ENCODE measurements at places on chromosomes 6 and 20.

DNA sequence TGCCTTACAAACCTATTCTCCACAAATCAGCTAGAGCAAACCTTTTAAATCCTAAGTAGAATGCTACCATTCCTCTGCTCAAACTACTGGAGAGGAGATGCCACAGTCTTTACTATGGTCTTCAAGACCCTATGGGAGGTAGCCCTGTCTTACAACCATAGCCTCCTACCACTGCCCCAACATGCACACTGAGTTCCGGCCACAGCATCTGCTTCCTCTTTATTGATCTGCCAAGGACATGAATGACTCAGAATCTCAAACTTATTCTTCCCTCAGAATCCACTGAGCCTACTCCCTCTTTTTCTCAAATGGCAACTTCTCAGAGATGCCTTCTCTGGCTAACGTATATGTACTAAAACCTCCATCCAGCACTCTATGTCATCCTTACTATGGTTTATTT, 12.2 kb upstream of the ANKEF1 start:
- no peak for DNase-seq

DNA sequence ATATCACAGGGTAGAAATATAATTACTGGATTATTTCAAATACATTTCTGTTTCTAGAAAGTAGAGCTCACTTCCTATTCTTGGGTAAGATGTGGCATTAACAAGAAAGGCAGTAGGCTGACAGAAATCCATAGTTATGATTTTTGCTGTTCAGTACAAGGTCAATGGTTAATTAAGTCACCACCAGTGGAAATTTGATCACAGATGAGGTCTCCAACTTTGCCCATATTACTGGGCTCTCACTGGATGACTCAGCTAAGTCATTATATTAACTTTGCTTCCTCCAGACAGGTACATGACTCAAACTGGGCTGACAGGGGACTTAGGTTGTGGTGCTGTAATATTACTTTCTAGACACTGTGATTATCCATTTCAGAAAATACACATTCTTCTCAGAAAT, 212.4 kb downstream of the GRIK2 start:
- peak; percentile 29 for DNase-seq

GRCh38 chr6:1226277-1227099, 85.4 kb upstream of the FOXQ1 start:
- no peak for DNase-seq

GRCh38 chr20:10951216-10951615, 277.4 kb upstream of the JAG1 start:
- no peak for DNase-seq

DNA sequence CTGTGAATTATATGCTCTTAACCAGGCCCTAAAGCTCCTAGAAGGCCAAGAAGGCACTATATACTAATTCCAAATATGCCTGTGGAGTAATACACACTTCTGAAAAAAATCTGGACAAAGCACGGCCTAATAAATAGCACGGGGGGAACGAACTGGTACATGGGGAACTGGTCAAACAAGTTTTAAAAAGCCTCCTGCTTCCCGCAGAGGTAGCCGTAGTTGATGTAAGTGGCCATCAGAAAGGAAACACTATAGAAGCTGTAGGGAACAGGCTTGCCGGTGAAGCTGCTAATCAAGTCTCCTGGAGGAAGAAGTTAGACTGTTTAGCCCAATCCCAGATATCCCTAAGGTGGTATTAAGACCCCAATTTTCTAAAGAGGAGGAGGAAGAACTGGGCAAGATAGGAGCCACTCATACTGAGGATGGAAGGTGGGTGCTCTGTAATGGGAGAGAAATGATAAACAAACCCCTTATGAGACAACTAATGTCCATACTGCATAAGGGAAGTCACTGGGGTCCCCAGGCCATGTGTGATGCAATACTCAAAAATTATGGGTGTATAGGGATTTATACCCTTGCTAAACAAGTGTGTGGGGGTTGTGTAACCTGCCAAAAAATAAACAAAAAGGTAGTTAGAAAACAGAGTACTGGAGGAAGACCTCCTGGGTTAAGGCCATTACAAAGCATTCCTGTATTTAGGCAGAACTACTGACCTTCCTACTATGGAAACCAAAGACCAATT, 27.1 kb upstream of the ZNF318 start:
- DNase-seq: no peak

DNA sequence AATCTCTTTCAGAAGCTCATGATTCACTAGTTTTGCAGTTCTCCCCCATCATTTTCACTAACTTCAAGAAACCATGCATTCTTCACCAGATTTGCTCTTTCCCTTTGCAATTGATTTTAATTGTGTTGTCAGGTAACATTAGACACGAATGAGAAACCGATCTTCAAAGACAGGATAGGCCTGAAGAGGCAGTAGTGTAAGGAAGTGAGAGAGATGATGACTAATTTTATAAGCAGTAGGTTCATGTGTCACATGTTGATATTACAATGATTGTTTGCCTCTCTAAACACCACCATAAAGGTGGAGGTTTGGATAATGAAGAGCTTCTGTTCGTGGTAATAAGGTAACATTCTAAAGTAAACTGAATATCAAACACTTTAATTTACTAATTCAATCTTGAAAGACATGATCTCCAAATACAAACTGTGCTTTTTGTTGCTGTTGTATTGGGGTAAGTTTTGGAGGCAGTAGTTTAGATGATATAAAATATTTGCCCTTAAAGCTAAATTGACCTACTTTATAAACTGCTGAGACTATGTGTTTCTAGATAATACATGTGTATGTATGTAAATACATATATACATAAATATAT, 207.2 kb downstream of the PHACTR1 start:
- DNase-seq: no peak

GRCh38 chr6:90458353-90459224, 128.3 kb downstream of the MAP3K7 start:
- DNase-seq: no peak

Data from astrocyte of the hippocampus (primary cell).